Activated naive CD4-positive, alpha-beta T cell (primary cell): ENCODE measurements at places on chromosomes 11 and 22.

DNA sequence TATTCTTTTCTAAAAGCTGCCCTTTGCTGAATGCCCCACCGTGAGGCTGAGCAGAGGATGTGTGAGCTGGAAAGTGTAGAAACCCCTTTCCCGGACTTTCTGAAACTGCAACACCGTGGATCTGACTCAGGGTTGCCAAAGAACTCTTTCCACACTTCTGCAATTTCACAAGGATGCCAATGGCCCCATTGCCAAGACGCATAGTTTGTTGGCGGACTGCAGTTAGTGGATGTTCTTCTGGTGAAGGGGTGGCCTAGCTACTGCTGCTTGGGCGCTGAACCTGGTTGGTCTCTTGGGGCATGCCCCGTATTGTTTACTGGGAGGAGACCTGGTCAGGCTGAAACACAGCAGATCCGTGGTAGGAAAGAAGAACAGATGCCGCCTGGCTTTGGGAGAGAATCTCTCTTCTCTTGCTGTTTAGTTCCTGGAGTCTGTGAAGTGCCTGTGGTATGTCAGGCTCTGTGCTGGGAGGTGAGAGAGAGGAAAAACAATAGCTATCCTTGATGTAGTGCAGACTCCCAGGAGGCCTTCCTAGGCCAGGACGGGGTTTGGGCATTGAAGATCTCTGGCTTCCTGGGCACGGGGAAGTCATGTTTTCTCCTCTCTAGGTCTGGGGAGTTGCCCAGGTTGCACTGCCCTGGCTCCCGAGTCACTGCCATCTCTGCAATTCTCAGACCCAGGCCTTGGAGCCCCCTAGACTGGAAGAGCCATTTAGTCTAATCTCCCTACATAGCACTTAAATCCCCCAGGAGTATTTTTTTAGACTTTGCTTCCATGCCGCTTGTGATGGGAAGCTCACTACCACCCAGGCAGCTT, 26.9 kb downstream of the CD82 start:
- no peak for DNase-seq

DNA sequence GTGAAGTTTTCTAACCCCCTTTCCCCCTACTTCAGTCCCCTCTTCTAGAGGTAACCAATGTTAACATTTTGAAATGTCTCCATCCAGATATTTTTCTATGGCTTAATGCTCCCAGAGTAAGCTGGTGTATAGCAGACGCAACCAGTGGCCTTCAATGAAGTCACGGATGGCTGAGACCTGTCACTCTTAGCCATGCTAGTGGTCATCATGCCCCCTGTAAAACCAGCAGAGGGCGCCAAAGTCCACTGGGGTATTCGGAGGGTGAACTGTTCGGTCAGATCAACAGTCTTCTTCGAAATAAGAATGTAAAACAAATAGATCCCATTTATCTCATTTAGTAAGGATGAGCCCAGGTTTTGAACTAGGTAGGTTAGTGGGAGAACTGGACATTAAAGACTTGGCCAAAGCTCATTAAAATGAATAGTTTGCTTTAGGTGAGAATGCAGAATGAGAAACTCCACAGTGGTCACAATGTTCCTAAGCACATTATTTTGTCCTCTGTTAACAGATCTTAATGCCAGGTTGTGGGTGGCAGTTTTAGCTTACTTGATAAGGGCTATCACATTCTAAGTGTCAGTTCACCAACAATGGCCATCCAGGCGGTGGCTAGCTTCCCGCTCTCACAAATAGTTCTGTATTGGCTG, 8.6 kb upstream of the MMP8 start:
- DNase-seq: no peak

DNA sequence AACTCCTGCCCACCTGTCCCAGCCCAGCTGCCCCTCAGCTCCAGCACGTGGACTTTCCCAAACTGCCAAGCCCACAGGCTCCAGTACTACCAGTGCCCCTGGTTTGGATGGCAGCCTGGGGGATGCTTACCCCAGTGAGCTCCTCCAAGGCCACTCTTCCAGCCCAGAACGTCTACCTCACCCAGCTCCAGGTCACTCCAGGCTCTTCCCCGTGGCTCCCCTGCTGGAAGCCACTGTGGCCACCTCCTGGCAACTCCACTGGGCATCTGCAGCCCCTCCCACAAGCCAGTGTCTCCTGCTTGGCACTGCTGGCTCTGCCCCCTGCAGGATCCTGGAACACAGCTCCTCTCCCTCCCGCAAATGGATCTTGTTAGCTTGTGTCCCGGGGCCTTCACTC, 29.3 kb downstream of the LMO1 start:
- DNase-seq: no peak

- DNase-seq: no peak
These were observed 6.3 kb downstream of the BEST1 start for GRCh38 chr11:61956191-61957020.

GRCh38 chr11:93099806-93100205, 98.0 kb downstream of the SLC36A4 start:
- no peak for DNase-seq

DNA sequence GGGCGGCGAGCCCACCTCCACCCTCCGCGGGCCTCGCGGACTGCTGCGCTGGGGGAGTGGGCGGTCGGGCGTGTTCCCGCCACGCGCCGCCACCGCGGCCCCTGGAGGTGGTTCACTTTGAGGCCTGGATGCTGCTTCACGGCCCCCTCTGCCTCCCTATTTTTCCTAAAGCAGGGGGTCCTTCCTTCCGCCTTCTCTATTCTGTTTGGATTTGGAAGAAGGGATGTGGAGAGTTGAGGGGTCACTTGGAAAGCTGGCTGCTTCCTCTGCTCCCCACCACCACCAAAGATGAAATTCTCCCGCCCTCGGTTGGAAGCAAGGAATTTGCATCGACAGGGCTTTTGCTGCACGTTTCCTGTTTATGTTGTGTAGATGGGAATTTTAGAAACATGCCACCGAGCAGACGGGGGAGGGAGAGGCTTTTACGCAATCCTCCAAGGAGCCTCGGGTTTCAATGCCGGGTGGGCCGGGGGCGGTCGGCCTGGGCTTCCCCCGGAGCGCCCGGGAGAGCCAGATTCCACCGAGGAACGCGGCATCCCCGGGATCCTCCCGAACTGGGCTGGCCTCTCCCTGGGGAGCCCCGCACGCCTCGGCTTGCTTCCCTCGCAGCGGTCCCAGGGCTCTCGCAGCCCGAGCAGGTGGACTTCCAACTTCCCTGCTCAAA, 403 bp upstream of the SBF2 start:
- no peak for DNase-seq

DNA sequence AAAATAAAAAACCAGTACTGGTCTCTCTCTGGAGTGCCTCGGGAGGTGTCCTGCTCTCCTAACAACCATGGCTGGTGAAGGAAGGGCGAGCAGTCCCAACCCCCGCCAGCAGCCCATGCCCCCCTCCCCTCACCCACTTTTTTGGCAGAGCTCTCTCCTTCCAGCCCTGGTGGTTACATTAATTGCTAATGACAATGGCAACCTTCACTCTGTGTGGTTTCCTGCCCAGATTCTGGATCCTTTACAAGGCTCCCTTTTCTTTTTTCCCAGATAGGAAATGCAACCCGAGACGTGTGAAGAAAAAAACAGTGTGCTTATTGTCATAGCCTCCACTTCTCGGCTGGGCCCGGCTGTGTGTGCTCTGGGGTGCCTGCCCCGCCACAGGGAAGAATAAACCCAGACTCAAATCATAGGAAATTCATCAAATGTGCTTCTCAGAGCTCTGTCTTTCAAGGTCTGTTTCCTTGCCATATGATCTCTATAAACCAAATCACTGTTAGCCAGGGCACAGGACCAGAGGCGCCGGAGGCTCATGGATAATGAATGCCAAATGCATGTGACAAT, 513.0 kb downstream of the SOX6 start:
- no peak for DNase-seq

GRCh38 chr22:46183733-46184132, 33.4 kb downstream of the PPARA start:
- no peak for DNase-seq

DNA sequence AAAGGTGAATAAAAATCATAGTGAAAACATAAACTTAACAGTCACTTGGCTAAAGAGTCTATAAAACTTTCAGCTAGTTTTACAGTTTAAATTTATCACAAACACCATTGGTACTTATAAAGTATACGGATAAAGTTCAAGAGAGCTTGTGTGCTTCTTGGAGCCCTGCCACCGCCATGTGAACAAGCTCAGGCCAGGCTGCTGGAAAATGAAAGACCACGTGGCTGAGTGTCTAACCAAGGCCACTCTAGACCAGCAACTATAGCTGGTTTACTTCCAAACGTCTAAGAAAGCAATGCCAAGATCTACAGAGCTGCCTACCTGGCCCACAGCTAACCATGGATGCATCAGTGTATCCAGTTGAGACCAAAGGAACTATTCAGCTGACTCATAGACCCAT, 66.3 kb upstream of the API5 start:
- no peak for DNase-seq

DNA sequence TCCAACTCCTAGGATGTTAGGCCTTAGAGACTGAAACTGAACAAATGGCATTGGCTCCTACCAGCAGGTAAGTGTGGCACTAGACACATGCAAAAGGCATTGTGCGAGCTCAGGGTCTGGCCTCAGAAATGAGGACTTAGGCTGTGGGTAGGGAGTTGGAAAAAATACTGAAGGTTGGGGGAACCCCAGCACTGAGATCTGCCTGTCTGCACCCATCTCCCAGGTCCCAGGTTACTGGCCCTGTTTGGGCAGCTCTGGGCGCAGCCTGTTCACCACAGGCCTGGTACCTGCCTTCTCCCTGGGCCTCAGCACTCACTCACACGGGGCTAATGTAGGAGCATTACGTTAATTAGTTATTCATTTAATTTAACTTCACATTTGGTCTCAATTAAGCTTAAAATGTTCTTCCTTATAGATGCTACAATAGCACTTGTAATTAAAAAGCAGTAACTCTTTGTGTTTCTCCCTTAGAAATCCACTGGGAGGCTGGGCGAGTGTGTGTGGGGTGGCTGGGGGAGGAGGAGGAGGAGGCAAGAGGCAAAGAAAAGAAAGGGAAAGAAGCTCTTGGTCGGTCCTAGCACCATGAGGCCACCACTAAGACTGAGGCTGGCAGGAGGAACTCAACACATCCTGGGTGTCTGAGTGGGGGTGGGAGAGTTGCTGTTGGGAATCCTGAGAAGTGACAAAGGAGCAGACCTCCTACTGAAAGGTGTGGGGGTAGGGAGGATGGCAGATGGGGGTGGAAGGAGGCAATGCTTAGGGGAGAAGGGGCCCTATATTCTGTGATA, 19.4 kb downstream of the TMEM218 start:
- DNase-seq: no peak

DNA sequence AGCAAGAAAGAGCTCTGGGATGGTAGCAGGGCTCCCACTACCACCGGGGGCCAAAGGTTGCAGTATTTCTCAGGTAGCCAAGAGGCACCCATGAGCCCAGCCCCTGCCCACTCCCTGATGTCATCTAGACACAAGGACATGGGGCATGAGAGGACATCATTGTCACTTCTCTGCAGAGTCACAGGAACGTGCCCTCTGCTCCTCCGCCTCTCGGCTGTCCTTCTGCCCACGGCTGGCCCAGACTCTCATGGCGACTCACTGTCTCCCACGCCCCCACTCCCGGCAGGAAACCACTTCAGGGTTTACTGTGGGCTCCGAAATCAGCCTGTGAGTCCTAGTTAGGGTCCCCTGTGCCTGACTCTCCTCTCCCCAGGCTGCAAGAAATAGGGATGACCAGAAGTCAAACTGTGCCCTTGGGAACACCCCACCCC, 1.8 kb upstream of the GAL start:
- no peak for DNase-seq

GRCh38 chr11:73314117-73314961, 6.3 kb downstream of the ARHGEF17 start:
- DNase-seq: no peak

DNA sequence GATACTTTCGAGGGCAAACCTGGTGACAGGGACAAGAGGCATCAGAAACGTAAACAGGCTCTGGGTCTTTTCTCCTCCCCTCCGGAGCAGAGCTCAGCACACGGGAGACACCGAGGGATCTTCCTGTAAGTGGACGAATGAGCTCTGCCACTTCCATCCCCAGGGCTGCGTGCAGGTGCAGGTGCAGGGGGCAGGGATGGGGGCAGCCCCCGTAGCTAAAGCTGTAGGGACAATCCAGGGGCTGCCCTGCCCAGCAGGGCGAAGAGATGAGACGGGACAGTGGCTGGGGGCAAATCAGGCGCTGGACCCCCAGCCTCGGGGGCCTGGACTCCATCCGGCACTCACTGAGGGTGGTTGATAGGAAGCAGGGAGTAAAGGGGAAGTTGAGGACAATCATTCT, 505.4 kb downstream of the BRD1 start:
- no peak for DNase-seq

DNA sequence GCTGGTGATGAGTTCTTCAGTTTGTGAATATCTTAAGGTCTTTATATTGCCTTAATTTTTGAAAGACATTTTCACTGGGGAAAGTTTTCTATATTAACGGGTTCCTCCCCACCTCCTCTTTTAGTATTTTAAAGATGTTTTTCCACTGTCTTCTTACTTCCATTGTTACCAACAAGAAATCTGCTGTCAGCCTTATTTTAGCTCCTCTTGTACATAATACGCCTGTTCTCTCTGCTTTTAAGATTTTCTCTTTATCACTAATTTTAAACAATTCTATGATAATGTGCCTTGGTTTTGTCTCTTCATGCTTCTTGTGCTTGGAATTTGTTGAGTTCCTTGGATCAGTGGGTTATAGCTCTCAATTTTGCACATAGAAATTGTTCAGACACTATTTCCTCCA, 280.4 kb downstream of the DCDC1 start:
- no peak for DNase-seq

GRCh38 chr11:23205156-23205871, 345.0 kb upstream of the CCDC179 start:
- DNase-seq: no peak

GRCh38 chr11:118224511-118225188, at the start of gene JAML:
Gene JAML (minus strand): TSS chr11:118225011. CDS start chr11:118214866, 10,145 bp downstream.
- peak; percentile 11 for DNase-seq

DNA sequence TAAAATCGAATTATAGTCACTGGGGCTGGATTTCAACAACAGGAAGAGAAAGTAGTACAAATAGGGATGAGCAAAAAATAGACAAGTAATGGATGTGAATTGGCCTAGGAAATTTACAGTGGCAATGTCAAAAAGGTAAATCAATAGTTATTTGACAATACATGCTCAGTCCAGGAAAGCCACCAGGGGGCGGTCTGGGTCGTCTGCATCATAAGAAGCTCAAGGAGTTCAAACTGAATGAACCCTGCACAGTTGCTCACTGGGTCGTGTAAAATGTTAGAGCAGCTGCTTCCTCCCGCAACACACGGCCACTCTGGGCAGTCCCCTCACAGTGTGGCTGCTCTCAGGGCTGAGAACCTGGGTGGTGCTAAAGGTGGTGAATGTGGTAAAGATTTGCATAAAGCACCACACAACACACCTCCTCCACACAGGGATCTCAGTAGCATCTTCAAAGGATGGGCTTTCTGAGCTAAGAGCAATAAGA, 85.9 kb downstream of the ZNF280B start:
- DNase-seq: peak; percentile 43

DNA sequence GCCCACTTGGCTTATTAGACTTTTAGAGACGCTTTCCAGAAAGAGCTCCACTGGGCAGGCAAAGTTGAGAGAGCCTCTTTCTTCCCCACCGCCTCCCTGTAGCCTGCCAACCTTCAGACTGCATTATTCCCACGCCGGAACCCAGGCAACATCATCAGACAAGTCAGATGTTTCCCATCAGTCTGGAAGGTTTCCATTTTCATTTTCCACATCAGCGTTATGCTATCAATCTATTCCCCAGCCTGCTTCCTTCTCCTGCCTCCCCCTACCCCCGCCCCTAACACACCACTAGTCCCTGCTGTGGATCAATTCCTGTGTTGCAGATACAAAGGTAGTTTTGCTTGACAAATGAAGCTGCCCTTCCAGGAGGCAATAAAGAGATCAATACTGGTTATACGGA, 184.8 kb downstream of the DSCAML1 start:
- DNase-seq: no peak
